ENCODE measurements at places on chromosomes 12 and 14.

DNA sequence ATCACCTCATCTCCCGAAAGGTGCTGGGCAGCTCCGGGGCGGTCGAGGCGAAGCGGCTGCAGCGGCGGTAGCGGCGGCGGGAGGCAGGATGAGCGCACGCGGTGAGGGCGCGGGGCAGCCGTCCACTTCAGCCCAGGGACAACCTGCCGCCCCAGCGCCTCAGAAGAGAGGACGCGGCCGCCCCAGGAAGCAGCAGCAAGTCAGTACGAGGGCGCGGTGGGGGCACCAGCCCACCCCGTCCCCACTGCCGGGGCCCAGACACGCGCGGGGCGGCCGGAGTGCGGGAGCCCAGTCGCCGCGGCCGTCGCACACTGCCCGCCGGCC, 862 bp downstream of the HMGA2 start:
- DNase-seq: no peak

DNA sequence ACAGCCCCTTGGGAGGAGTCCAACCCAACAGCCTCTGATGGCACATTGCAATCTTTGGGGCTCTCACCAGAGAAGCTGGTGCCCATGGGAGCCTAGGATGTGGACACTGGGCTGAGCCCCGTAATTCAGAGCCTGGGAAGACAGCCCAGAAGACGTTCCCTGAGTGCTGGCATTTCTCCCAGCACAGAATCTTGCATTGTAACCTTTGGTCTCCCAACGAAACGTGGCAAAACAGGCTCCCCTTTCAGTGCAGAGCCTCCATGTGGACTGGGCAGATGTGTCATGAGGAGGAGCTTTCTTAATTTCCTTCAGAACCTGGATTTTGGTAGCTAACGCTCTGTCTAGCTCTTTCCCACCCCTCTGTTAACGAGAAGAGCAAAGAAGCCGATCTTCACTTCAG, 26.3 kb downstream of the BATF start:
- DNase-seq: no peak

DNA sequence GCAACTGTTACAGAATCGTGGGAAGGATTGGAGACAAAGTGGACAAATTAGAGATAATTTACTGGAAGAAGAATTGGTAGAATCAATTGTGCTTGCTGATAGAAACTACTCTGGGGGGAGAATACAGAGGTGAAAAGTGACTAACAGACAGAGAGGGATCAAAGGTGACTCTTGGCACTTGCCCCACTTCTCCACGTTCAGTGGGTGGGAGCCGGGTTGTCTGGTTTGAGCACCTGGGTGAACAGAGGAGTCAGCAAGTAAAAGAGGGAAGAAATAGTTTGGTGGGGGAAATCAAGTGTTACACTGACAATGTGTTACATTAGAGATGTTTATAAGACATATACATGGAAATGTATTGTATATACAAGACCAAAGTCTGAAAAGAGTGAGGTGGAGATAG, 69.1 kb downstream of the PPP2R5E start:
- no peak for DNase-seq

- DNase-seq: no peak
Measured at GRCh38 chr12:3127832-3128231, 50.7 kb downstream of the TSPAN9 start.

DNA sequence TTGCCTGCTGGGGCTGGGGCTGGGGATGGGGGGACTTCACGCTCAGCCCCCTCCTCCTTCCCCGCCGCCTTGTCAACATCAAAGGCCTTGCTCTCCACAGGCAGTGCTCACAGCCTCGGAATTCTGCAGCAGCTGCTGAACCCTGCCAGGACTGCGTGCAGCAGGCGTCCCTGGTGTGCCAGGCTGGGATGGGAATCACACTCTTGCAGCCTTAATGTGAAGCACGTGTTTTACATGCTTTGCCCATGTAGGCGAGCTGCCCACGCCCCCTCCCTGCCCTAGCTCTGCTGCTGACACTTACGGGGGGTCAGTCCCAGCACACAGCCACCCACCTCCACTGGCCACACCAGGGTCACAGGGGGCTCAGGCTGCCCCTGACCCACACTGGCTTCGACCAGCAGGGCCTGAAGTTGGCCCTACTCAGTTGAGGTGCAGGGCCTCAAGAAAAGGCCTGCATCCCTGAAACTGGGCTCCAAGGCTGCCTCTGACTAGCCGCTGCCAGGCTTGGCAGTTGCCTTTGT, 276.2 kb upstream of the RTL1 start:
- no peak for DNase-seq

DNA sequence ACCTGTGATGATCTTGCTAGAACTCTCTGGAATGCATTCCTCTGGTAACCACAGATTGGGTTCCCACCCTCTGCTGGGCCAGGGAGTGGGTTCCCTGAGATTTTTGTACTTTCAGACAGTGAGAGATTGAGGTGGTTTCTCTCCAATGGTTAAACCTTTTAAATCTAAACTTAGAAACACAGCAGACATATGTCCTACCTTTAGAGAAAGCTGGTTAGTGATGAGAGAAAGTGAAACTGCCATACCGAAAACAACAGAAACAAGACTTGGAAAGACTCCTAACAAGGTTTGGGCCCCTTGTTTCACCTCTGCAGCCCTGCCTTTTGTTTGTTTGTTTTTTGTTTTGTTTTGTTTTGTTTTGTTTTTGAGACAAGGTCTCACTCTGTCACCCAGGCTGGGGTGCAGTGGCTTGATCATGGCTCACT, 9.7 kb upstream of the SGPP1 start:
- no peak for DNase-seq

- no peak for DNase-seq
Measured at GRCh38 chr14:30656190-30656632, 34.1 kb downstream of the SCFD1 start.

- DNase-seq: no peak
Measured at GRCh38 chr14:25053585-25053984, 3.6 kb upstream of the STXBP6 start.

- no peak for DNase-seq
Measured at GRCh38 chr14:20564501-20564997, 3.7 kb upstream of the RNASE9 start.

DNA sequence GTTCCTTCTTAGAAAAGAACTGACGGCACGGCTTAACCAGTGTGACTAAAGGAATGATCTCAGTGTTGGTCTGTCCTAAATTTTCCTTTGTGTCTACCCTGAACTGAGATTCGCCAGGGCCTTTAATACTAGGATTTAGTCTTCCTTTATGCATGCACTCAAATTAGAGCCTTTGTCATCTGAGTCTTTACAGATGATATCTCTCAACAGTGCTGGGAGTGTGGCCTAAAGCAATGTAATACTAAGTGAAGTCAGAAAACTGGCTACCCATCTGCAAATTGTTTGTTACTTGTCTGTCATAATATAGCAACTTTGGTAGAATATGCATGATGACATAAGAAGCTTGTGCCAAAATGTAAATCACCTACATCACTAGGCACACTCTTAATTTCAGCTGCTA, 95.4 kb downstream of the PTPRO start:
- no peak for DNase-seq

GRCh38 chr12:78880078-78880477, 15.5 kb downstream of the SYT1 start:
- no peak for DNase-seq

DNA sequence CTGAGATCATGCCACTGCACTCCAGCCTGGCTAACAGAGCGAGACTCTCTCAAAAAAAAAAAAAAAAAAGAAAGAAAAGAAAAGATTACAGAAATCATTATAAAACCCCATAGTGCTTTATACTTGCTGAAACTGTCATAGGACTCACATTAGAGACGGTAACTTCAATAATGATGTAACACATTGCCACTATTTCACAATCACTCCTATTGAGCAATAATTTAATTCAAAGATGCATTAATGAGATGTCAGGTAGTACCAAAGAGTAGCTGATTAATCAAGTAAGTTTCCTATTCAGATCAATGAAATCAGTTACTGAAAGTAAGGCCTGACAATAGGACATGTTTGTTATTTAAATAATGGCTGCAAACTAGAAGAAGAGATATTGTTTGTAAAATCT, 751.5 kb upstream of the ALG10B start:
- DNase-seq: no peak

DNA sequence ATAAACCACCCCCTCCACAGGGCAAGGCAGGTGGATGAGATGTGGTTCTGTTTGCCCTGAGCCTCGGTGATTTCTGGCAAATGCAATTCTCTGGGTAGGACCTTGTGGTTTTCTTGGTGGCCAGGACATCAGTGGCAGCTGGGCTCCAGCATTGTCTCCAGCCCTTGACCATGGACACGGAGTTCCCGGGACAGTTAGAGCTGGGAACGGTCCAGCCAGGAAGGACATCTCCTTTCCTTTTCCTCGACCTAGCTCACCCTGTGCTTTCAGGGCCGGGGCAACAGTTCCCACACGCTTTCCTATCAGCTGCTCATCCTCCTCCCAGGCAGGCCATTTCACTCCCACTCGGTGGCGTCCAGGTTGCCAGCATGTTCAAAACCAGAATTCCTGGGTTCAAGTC, 9.2 kb downstream of the SERPINA4 start:
- DNase-seq: no peak

DNA sequence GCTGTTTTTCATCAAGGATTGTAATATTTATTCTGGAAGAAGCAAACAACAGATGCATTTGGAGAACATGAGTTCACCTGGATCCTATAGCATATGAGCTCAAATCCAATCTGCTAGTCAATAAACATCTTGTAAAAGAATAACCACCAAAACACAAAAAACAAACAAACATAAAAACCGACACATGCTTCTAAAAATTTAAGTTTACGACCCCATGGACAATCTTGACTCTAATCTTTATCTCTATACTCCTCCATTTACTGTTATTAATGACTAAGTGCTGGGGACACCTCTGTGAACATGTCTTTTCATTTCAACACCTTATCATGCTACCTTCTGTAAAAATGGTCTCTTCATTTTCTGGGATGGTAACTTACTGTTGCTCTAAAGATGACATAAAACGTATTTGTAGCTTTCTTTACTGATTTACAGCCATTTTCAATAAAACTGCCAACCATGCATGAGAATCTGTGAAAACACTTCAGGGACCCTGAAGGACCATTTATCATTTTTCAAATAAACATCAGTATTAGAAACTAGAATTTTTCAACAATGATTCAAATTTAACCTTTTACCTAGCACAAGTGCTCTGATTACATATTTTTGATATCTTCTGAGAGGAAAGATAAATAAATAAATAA, 123.8 kb upstream of the SOX5 start:
- DNase-seq: no peak

DNA sequence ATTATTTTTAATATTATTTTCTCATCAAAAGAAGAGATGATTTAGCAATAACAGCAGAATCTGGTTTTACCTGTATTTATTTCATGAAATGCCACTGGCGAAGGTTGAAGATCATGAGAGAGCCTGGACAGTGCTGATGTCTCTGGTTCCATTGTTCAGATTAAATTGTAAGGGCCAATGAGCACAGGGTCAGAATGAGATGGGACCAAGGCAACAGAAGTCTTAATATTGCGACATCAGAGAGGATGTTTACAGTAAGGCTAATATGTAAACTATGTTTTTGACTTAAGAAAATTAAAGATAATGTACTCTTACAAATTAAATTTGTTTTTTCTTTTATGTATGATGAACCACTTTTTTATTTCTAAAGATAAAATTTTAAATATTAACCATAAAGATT, 35.2 kb upstream of the KLRD1 start:
- no peak for DNase-seq

DNA sequence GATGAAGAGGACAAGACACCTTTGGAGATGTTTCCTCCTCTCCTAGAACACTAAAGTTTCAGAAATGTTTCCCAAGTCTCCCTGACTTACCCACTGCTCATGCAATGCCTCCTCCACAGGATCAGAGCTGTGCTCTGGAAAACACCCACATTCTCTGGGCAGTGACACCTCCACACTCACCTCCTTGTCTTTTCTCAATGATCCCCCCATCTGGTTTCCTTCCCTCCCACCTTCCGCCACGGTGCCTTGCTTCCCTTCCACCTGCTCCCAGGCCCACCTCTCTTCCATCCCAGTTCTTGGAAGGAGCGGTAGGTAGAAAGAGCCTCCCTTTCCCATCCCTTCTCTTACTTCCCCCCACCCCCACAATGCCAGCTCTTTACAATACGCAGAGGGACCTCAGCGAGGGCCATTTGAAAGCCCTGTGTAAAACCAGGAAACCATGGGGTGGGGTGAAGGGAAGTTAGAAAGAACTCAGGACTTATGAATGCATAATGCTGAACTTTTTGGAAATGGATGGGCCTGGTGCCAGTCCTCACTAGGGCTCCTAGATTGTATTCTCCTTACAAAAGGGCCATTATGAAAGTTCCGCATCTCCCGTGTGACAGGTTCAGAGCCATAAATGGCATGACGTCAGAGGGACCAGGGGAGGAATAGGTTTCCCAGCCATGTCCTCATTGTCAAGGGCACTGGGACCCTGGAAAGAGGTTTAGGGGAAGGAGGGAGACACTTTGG, 12.8 kb downstream of the FBLN5 start:
- no peak for DNase-seq

DNA sequence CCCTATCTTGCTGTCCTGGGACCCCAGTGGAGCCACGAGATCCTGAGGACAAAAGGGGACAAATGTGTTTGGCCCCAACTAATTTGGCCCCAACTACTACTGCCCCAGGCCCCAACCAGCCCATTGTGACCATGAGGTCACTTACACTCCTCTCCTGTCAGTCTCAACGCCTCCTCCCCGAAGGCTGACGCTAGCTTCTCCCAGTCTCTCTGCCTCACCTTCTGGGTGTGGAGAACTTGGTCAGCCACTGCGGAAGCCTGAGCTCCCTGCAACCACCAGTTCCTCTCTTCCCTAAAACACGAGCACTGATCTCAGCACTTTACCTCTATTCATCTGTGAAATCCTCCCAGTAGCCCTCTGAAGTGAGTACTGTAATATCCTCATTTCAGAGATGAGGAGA, 13.3 kb downstream of the FAM181A start:
- DNase-seq: no peak

DNA sequence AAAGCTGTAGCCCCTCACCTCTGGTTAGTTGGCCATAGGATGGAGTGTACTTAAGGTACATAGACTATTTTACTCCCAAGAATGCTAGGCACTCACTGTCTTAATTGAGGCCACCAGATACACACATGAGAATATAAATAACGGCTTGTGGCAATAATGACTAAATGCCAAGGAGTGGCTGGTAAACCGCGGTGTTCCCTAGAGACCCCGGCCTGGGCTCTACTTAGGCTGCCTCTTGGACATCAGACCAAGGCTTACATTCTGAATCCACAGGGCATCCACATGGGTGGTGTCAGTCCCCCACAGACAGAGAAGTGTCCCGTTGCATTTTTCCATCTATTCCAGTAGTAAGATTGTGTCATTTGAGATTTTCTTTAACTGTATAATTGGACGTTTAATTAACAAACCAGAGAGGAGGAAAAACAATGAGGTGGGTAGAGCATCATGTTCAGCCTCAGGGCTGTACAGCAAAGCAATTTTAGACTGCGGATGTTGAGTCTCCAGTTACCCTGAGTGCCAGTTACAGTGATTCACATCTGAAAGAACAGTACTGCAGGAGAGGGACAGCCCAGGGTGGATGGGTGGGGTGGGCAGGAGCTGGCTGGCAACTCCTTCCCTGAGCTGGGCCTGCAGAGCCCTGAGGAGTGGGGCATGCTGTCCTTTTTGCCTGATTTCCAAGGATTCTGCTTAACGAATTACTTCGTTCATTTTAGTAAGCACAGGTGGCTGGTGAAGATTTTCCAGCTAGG, 20.5 kb downstream of the CKB start:
- DNase-seq: no peak

- peak; percentile 50 for DNase-seq
Measured at GRCh38 chr14:103623883-103624482, 5.0 kb upstream of the KLC1 start.

Data from NCI-H524 treated with DMSO at 0.1 percent for 48 hours (cell line).